ENCODE measurements at places on chromosomes 2 and 18.

- DNase-seq, result no peak
Observed at GRCh38 chr2:8251291-8251690, 430.6 kb upstream of the ID2 start.

- DNase-seq, result peak; percentile 61
Observed at GRCh38 chr18:76620321-76621170, 125.5 kb upstream of the ZNF516 start.

DNA sequence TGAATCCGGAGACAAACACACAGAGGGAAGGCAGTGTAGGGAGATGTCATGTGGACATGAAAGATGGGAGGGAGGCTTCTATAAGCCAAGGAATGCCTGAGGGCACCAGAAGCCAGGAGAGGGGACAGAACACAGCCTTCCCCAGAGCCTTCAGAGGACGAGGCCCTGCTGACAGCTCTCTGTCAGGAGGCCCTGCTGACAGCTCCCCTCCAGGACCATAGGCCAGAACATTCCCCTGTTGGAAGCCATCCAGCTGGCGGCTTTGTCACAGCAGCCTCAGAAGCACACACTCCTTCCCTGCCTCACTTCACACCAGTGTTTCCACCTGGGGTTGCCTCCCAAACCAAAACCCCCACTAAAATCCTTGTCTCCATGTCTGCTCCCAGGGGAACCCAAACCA lies 171.3 kb upstream of the ID2 start:
- DNase-seq, result no peak

DNA sequence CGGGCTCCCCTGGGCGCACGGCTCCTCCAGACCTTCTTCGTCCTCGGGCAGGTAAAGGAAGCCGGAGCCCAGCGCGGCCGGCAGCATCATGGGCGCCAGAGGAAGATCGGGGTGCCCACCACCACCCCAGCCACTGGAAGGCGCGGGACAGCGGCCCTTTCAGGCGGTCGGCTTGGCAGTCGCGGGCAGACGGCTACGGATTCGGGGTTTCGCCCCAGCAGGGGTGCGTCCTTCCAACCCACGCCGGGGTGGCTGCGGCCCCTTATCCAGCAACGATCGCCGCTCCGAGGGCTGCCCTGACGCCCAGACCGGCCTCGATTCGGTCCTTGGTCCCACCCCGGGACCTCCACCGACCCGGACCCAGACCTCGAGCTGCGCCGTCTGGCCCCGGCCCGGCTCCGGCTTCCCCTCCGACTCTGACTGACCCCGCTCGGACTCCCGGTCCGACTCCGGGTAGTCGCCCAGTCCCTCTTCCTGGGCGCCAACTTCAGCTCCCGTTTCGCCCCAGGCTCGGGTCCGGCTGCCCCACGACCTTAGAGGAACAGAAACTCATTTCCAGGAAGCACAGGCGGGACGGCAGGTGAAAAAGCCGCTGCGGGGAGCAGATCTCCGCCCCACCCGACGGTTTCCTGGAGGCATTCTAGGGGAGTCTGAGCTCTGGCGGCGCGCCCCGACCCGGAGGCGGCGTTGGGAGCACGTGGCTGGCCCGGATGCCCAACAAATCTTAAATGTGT lies 30.2 kb upstream of the SSB start:
- DNase-seq, result no peak

- DNase-seq, result no peak
Observed at GRCh38 chr2:159450180-159450579, 163.7 kb upstream of the WDSUB1 start.

DNA sequence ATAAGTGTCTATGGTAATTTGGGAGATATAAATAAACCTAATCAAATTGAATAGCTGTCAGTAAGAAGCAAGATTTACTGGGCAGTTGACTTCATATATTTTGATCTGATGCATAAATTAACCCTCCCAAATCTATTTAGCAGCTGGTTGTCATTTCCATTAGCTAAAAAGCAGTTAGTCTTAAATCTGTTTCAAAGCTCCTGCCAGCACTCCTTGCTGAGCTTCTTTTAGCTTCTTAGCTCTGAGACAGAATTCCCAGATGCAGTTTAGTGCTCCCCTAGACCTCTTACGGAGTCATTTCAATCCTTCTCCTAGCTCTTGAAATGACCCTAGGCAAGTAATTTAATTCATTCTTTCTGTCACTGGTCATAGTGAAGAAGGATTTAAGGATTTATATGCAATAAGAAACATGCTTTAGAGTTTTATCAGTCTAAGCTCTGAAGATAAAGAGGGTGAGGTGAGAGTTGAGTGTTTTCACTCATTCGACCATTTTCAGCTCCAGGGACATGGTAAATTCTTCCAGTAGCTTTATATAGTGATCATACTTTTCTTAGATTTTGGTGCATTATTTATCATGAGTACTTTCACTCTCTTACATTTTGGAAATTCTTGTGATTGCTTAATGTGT lies 98.9 kb downstream of the PHLPP1 start:
- no peak for DNase-seq
